ENCODE measurements at places on chromosomes 3 and 15.

GRCh38 chr3:180694321-180694720 is 15.0 kb upstream of the CCDC39 start:
- DNase-seq: no peak

GRCh38 chr3:98702166-98702565 is 61.0 kb upstream of the ST3GAL6 start:
- peak; percentile 33 for DNase-seq

DNA sequence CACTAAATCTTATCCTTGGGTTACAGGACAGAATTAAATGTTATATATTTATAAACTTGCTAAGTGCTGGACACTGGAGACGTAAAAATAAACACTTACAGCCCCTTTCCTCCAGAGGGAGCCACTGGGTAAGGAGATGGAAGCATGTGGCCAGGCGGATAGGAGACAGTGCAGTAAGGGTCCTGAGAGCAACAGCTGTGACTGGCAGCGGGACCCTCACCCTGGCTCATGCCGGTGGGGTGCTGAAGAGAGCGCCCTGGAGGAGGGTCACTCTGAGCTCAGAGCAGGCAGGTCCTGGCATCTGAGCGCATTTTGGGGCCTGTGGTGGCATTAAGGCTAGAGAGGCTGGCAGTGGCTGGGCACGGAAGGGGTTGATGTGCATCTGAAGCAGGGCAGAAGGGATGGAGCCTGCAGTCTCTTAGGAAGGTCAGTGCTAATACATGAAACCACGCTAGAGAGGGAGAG is 16.0 kb downstream of the SEC61A1 start:
- DNase-seq: peak; percentile 66

DNA sequence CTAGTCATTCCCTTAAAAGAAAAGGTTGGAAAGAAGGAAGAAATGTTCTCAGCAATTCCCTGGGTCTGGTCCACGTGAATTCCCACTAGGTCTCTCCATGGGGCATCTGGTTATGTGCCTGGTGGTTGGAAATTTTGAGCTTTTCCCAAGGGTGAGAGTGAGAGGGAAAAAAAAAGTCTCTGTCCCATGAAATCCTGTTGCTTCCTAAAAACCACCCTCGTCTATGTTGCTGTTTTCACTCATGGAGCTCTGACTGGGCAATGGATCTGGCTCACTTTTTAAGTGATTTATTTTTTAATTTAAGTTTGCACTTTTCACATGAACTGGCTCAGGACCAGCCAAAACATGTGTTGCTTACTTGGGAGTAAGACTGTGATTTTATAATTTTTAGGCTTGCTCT is 190.1 kb downstream of the CHST2 start:
- DNase-seq: no peak

DNA sequence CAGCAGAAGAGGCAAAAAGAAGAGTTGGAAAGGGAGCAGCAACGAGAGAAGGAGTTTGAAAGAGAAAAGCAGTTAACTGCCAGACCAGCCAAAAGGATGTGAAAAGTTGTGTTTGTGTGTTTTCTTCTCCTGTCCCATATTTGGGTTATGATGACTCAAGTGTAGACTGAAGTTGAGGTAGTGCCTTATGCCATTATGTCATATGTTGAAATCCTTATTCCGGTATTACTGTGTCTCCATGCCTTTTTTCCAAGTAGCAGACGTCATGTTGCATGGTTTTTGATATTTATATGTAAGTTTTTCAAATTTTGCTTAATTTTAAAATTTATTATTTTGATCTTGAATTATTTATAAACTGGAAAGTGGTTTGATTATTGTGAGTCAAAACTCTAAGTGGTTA is 19.2 kb downstream of the BLOC1S6 start:
- DNase-seq: no peak

- no peak for DNase-seq
Measured at GRCh38 chr3:105730801-105731354, 137.9 kb downstream of the CBLB start.

DNA sequence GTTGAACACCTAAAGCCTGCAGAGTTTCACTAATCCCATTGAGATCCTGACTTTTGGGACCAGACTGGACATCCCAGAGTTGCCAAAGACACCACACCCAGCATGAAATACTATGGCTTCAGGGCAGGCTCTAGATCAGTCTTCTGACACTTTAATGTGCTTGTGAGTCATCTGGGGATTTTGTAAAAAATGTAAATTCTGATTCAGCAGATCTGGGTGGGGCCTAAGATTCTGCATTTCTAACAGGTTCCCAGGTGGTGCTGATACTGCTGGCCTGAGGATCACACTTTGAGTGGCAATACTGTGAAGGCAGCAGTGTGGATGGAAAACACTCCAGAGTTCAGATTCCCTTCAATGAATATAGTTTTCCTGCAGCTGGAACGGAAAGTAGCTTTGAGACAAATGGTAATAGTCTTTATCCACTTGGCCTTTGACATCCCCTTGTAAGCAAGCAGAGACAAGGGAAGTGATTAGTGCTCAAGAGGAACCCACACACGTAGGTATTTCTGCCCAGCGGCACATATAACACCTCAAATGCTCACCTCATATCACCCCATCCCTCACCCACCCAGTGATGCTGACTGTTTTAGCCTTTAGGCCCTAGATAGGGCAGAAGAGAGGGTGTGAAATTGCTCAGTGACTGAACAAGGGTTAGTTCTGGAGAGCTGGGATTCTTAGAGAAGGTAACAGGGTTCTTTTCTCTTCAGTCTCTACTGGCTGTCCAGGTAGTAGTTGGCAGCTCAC is 51.5 kb upstream of the GSK3B start:
- peak; percentile 91 for DNase-seq

DNA sequence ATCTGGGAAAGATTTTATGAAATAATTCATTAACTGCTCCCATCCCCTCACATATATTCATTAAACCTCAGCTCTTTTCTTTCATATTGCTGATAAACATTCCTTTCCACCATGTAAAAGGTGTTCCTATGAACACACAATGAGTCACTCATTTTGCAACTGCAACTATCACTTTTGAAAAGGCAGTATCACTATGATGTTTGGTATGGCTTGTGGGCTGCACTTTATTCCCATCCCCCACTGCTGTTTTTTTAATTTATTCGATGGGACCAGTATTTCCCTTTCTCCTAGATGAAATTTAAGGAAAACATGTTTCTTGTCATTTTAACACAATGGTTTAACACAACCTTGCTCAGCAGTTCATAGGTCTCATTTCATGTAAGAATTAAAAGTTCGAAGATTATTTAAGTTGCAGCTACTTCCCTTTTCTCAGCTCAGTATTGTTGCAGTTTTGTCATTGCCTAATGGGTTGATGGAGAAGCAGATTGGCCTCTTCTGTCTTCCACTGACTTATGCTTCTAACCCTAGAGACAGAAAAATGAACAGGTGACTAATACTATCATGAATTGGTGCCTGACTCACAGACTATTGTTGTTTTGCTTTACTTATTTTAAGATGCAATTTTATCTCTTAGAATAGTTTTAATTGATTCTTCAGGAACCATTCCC is 280.3 kb downstream of the ZPLD1 start:
- no peak for DNase-seq

DNA sequence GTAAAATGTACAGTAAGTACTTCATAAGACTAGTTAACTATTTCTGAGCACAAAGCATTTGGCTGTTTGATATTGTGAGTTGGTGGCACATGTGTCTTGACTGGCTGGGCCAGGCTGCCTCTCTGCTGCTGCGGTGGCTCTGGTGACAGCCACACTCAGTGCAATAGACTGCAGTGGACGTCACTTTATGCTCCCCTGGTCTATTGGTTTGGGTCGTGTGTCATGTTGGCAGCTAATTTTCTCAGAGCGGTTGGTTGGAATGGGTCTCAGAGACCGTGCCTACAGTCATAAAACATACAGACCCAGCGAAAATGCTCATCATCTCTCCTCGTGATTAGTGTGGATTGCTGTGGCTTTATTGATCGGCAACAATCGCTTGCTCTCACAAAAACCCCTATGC is 71.3 kb downstream of the SV2B start:
- DNase-seq: no peak

GRCh38 chr3:40332684-40333083 is 23.2 kb downstream of the EIF1B start:
- no peak for DNase-seq

DNA sequence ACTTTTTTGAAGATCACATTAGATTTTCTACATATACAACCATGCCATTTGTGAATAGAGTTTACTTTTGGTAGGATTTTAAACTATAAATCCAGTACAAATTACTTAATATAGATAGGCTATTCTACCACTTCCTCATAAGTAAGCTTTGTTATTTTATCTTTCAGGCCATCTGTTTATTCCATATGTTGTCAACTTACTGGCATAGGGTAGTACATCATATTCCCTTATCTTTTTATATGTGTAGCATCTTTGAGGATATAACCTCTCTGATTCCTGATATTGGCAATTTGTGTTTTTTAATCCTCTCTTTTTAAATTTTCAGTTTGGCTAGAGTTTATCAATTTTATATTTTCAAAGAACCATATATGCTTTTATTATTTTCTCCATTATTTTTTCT is 515.4 kb downstream of the DIPK2A start:
- no peak for DNase-seq

DNA sequence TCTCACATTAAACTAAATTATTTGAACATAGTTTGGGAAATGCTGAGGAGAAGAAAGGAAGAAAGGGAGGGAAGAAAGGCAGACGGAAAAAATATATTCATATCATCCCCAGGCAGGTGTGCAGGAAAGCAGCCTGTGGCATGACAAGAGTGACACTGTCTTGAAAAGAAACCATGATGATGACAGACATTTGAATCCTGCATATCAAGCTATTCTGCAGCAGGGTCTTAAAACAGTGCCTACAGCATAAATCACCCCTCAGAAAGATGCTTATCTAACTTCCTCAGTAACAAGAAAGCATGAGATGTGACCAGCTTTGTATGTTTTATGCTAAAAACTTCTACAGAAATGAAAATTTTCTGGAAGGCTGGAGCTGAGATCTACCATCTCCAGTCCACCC is 144.5 kb upstream of the GRM7 start:
- no peak for DNase-seq

DNA sequence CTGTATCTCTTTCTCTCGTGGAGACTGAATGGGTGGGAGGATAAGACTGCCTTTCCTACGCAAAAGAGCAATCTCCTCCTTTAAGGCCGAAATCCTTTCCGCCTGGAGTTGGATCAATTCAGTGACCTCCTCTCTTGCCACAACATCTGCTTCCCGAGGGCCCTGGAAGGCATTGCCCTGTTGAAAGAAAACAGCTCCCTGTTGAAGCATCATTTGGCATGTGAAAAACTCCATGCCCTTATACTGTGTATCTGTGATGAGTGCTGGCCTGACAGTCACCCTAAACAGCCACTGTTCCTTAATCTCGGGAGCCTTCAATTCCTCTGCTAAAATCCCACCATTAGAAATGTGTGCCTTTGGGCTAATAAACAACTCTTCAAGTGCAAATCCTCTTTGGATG is 80.2 kb downstream of the BOC start:
- DNase-seq: no peak

- peak; percentile 17 for DNase-seq
Measured at GRCh38 chr3:28853830-28854229, 427.0 kb upstream of the RBMS3 start.

- DNase-seq: peak; percentile 95
Measured at GRCh38 chr15:75620841-75621391, 4.6 kb downstream of the SNUPN start.

DNA sequence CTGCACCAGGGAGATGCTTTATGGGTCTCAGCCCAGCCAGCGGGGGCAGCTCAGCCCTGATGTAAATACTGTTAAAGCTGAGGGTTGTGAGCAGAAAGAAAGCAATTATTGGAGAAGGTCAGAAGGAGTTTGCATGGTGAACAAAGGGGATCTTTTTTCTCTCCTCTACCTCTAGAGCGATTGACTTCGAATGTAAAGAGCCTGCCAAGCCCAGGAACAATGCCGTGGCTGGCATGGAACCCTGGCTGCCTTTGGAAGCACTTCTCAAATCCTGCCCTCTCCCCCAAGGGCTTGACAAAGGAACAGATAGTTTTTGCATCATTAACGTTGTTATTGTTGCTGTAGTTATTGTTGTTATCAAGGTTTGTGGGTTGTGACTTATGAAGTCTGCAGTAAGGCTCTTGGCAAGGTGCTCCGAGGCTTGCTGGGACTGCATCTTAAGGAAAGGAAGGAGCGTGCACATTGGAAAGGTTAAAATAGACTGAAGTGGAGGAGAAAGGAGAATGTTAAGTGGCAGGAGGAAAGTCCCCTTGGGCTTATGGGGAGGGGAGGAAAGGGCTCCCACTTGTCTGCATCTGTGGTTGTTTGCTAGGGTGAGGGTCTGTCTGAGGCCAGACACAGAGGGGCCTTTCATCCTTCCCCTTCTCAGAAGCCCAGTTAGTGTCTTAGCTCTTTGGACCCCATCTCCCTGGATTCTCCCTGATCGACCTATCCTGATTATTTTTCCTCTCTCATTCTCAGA is 16.7 kb downstream of the PDIA5 start:
- no peak for DNase-seq

- no peak for DNase-seq
Measured at GRCh38 chr3:23474580-23475357, 271.6 kb downstream of the UBE2E2 start.

DNA sequence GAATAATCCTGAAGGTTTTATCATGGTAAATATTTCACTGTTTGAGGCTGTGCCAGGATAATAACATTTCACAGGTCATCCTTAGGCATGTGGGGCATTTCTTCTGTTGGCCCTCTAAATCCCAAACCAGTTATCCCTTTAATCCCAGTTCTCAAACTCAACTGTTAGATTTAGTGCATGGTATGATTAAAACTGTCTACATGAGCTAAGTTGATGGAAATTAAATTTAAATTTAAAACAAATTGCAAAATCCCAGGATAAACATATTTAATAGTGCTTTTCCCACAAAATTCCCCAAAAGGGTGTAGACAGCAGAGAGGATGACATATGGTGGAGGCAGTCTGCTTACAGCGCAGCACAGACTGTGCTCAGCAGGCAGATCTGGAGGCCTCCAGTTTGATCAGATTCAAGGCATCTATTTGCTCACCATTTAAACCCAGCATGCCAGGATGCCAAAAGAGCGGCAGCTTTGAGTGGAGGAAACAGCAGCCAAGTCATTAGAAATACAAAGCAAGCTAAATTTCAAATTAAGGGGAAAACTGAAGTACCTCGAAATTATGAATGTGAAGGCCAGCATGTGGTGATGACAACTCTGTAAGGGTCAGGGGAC is 325.8 kb downstream of the KCNH8 start:
- no peak for DNase-seq

DNA sequence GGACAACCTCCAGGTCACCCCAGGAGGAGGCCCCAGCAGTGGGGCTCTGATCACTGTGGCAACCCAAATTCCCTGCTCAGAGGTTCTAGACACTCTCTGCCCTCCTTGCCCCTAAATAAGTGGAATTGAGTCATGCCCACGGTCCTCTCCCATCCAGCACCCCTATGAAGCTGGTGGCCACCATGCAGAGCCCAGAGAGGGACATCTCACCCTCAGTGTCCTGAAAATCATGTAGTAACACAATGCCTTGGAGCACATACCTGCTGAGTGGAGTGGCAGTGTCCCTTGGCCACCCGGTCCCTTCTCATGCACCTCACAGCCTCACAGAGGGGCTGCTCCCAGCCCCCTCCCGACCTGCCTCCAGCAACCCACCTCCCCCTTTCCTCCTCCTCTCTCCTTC is 114.3 kb upstream of the MEF2A start:
- no peak for DNase-seq

All from mesenchymal stem cell (in vitro differentiated cells and primary cell).